Chondrocyte (in vitro differentiated cells): ENCODE measurements at places on chromosomes 3 and 15. TPM values are rescaled to one million over a fixed set of nuclear protein-coding genes. Genes with fewer than 3 reads are reported as not detected.

GRCh38 chr3:61820306-61820992 lies 259.1 kb downstream of the PTPRG start:
- no peak for DNase-seq

DNA sequence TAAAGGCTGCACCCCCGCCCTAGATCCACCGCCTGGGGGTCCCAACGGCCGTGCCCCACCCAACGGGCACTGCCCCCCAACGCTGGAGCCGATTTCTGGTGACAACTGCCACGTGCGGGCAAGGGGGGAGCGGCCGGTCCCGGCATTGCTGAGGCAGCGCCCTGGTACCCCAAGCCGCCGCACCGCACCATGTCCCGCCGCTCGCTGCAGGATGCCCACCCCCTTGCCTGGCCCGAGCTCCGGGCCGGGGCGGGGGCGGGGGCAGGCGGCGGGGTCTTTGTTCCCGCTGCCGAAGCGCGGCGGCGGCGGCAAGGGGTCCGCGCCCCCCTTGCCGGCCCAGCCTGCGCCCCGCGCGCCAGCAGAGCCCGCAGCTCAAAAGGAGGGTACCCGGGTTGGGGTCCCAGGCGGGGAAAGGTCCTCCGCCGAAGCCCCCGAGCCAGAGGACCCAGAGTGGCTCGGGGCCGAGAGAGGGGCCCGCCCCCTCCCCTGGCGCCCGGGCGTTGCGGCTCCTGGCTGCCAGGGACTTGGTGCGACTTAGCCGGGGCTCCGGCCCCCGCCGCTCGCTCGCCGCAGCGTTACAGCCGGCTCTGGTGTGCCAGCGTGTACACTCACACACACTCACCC lies 678 bp downstream of the SEMA7A start:
- DNase-seq, result no peak

DNA sequence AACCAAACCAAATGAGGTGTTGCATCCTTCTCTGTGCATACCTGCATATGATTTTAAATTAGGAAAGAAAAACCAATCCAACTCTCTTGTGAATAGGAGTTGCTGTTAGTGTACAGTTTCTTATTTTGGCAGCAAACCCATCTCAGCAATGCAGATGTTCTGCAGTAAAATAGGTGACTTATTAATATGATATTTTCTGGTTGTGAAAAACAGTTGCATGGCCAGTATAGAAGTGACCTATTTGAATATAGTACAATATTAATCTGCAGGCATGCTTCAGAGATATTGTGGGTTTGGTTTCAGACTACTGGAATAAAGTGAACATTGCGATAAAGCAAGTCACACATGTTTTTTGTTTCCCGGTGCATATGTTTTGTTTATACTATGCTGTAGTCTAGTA lies 42.2 kb downstream of the AKAP13 start:
- no peak for DNase-seq

DNA sequence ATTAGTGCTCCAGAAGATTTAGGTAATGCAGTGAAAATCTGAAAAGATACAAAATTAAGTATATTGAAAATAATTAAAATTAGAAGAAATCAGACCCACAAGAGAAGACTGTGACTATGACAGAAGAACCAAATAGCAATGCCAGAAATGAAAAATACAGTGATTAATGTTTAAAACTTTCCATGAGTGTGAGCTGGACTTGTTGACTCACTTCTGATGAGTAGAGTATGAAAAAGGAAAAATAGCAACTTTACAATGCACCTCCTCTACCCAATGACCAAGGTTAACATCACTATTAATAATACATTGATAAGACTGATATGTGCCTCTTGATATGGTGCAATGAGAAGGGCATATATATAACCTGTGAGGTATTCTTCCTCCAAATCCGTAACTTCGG lies 39.3 kb upstream of the SLC22A13 start:
- no peak for DNase-seq

DNA sequence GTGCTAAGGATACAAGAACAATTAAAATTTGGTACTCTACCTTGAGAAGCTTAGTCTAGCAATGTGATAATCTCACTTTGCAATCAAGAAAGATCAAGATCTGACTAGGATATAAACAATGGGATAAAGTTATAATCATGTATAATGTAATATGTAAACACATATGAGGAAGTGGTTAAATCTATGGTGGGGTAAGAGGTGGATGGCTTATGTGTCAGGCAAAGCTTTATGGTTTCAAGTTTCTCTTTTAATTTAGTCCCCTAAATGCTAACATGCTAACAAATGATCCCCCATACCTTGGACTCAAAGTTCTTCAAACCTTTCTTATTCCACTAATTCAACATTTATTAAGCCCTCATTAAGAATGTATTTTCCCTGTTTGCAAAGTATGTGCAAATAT lies 2.5 kb downstream of the RSL24D1 start:
- no peak for DNase-seq

DNA sequence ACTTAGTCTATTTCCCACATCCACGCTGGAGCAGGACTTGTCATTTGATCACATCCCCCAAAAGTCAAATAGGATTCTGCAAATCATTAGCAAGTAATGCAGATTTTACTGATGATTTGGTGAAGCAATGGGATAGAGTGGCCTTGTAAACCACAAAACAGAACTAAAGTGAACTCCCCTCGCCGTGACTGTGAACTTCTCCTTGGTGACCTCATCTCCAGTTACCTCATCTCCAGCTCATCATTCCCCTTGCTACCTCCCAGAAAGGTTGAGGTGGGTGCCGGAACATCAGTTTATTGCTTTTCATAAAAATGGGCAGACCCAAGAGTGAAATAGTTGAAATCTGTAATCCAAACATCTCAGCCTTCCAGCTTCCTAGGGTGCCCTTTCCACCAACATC lies 36.7 kb upstream of the ADPGK start:
- DNase-seq, result no peak

DNA sequence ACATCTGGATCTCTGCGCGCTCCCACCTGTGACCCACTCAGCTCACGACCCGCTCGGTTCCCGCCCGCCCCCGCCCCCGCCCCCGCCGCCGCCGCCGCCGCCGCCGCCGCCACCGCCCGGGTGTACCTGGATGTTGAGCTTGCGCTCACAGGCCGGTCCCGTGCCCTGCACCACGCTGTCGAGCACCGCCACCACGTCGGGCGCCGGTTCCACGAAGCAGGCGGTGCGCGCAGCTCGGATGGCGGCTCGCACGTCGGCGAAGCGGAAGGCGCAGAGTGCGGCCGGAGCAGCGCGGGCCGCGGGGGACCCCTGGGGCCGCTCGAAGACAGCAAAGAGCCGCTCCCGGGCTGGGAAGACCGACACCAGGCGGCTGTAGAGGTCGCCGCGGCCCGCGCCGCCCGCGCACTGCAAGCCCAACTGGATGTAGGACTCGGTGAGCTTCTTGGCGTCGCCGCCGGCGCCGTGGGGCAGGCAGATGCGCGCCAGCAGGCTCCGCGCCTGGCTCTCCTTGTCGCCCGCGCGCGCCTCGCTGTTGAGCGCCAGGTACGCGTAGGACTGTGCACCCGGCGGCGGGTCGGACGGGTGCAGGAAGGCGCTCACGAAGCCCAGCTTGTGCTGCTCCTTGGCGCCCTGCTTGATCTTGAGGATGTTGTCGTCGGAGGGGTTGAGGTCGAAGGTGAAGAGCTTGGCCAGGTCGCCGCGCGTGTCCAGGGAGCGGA lies 1.1 kb downstream of the PLXND1 start:
- no peak for DNase-seq

DNA sequence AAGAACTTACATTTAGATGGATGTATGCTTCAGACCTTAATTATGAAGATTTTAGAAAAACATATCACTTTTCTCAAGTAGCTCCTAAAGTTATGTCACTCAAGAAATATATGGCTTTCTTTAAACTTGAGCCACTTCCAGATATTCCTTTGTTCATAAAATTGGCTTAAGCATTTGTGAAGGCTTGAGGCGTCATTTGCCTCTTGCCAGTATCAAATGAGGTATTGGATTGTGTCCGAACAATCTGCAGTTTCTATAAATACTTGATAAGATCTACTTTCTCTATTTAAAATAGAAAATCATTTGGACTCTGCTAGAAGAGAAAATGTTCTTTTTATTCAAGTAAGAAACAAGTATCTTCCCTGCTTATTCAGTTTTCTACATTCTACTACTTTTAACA lies 102.6 kb downstream of the RSL24D1 start:
- DNase-seq, result no peak

GRCh38 chr15:70036585-70037291 lies 61.0 kb downstream of the TLE3 start:
- no peak for DNase-seq

- DNase-seq, result no peak
These were observed 60.9 kb upstream of the NPHP3 start for GRCh38 chr3:132783152-132783551.

GRCh38 chr3:107284612-107285011 lies 92.6 kb upstream of the CCDC54 start:
- no peak for DNase-seq

DNA sequence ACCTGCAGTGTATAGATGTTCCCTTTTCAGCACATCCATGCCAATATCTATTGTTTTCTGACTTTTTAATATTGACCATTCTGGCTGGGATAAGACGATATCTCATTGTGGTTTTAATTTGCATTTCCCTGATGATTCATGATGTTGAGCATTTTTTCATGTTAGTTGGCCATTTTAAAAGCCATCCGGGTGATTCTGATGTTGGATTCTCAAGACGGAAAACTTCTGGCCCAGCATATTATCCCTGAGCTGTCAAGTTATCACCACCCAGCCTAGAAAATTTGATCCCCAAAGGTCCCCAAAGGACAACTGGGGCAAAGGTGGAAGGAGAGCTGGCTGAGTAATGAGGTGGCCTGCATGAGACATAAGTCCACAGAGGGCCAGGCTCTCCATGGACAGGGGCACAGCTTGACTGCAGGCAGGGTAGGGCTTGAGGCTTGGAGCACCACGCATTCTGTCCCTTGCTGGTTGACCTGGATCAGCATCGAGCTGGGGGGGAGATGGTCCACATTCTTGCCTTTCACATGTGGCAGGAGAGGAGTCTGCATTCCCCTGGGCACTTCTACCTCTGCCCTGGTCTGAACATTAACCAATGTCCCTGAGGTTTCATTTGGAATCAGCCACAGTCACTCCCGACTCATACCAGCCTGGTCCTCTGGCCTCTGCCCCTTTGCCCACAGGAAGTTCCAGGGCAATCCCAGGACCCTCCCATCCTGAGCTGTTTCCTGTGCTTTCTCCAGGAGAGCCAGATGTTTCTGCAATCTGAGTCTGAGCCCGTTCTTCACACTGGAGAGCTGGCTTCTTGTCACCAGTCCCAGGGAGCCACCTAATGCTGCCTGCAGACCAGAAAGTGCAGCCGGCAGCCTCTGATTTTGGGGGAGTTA lies 69.2 kb downstream of the ISG20 start:
- DNase-seq, result no peak

DNA sequence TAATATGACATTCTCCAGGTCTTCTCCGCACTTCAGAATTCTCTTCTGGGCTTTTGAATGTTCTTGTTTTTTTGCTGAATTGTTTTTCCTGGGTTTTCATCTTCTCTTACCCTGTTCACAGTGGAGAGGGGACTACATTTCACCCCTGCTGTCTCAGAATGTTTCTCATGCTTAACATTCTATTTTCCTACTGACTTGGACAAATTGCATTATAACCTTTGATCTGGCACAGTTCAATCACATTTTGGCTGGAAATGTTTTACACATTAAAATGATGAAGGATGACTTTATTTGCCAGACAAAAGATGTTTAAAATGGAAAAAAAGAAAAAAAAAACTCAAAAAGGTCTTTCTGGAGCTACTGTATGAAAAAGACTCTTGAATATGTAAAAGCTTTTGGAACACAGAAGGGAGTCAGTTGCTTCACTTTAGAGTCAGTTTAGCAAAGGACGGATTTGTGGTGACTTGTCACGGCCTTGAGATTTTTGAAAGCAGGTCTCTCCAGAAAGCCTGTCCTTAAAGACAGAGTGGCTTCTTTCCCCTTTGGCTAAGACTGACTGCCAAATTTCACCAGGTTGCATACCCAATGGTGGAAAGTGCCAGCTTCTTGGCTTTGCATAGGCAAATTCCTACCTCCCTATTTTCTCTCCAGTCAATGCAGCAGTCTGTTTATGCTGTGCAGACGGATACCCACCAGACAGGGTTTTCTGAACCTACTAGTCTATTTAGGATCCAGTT lies 401.0 kb upstream of the TBL1XR1 start:
- no peak for DNase-seq

GRCh38 chr3:71201939-71202338 lies 381.6 kb downstream of the FOXP1 start:
- DNase-seq, result no peak

DNA sequence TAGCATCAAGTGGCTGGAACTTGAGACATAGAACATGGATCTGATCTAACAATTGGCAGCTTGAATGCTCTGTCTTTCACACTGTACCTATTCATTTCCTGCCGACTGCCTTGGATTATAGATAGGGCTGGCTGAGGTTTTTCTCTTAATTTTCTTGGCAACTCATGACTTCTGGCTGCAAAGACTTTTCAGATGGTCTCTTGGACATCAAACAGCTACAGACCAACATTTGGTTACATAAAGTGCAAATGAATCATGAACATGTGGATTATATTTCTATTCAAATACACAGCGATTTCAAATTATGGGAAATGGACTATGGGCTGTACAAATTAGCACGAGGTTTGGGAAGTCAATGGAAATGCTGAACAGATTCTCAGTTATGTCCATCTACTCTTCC lies 26.2 kb upstream of the IL16 start:
- no peak for DNase-seq

GRCh38 chr15:34721802-34722438 lies 32.9 kb downstream of the GJD2 start:
- DNase-seq, result no peak

DNA sequence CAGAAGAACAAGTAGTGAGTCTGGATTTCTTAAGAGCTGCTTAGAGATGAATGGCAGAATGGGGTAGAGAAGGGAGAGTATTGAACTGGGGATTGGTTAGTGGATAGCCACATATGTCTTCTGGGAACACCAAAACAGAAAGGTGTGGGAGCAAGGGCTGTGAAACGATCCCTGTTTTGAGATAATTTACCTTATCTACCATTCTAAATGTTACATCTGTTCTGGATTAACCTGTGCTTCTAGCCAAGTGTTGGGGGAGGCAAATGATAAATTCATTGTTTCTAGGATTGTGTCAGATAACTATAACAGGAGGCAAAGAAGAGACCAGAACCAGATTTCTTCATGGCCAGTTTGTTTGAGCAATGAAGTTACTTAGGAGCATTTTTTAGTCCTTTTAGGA lies 8.4 kb downstream of the NR1D2 start:
- no peak for DNase-seq

GRCh38 chr3:151962912-151963311 lies 89.5 kb downstream of the SUCNR1 start:
- DNase-seq, result no peak

DNA sequence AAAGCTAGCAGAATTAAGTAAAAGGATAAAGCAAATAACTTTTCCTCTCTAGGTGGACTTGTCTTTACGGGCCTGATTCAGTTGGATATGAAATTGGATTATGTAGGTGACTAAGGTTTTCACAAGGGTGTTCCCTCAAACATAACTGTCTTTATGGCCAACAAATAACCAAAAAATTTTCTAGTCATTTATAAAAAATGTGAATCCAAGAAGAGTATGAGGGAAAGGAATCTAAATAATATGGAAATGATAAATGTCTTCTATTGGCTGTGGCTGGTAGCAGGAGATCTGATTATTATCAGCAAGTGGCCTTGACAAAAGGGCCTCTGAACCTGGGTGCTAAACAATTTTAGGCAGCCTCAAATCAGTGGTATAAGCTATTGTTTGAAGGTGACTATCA lies 594.0 kb upstream of the UBE2E2 start:
- no peak for DNase-seq

The PRRT3 gene
- 3.9 to 7.6 TPM (median 3.9 TPM) in 3 replicates for total RNA-seq

The SCAANT1 gene
- total RNA-seq, result not detected in 3 replicates

The LRRC31 gene
- not detected in 3 replicates for total RNA-seq
